Fibroblast of mammary gland (primary cell): ENCODE measurements at places on chromosomes 5 and 9.

DNA sequence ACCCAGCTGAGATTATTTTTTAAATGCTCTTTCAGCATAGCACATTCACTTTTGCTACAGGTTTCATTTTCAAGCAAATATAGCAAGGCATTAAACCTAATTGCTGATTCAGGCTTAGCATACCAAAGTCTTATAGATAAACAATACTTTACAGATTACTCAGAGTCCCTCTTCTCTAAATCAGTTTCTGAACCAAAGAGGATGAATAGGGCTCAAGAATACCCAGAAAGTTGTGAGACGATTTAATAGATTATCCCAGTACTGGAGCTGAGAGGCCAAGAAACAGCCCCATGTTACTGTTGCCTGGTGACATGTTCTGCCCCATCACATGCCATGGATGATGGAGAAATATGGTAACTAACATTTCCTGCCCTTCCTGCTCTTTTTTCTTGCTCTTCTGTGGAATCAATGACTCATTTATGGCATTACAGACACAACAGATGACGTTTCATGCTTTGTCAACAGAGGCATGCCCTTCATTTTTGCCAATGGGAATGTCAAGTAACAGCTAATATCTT, 18.1 kb upstream of the SSBP2 start:
- peak; percentile 92 for DNase-seq

GRCh38 chr9:136316271-136316751, 11.0 kb upstream of the GPSM1 start:
- no peak for DNase-seq

GRCh38 chr9:124439686-124440243, 10.5 kb upstream of the ADGRD2 start:
- no peak for DNase-seq

DNA sequence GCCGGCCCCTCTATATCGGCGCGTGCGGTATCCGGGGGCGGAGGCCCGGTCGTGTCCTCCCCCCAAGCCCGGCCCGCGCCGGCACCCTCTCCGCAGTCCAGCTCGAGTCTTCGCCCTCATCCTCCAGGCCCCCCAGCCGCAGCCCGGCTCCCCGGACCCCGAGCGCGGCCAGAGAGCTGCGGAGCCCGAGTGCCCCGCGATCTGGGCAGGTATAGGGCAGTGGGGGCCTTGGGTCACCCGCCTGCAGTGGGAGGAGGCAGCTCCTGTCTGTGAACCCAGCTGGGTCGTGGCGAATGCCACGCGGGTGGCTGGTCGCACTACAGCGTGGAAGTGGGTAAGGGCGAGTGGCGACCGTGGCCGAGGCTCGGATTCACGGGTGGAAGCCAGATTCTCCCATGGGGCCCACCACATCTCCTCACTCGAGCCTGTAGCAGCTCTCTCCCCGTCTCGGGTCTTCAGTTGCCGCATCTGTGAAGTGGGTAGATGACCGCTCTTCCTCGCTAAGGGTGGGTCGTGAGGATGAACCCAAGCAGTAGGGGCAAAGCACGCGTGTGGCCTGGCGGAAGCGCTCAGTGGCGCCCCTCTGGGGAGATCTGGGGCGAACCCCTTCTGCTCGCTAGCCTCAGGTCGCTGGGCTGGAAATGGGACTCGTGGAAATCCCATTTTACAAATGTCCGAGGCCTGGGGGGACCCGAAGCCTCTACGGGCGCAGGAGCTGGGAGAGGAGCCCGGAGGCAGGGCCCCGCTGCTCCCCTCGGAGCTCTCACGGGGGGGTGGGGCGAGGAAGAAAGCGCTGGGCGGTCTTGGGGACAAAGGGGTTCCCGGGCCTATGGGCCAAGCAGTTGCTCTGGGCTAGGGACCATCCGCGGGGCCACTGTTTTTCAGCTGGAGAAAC, 1.9 kb downstream of the NR5A1 start:
- no peak for DNase-seq
